ENCODE measurements at places on chromosomes 11 and 22.

GRCh38 chr11:114914231-114915005 lies 236.1 kb downstream of the NXPE2 start:
- DNase-seq = no peak

- DNase-seq = no peak
Measured at GRCh38 chr11:61777234-61778090, 14.9 kb downstream of the TMEM258 start.

DNA sequence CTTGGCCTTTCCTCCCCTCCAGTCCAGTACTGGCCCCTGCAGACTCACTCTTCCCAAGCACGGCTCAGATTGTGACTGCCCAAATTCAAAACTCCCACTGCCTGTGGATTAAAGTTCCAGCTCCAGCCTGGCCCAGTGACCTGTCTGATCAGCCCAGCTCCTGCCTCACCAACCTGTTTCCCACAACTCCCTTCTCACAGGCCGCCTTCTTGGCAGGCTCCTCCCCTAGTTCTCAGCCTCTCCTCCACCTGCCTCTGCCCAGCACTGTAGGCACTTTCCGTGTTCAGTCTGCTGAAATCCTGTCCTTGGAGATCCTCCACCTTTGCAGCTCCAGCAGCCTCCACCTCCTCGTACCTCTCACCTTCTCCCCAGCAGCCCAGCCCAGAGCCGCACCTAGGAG lies 68.6 kb downstream of the MICAL2 start:
- DNase-seq = no peak

DNA sequence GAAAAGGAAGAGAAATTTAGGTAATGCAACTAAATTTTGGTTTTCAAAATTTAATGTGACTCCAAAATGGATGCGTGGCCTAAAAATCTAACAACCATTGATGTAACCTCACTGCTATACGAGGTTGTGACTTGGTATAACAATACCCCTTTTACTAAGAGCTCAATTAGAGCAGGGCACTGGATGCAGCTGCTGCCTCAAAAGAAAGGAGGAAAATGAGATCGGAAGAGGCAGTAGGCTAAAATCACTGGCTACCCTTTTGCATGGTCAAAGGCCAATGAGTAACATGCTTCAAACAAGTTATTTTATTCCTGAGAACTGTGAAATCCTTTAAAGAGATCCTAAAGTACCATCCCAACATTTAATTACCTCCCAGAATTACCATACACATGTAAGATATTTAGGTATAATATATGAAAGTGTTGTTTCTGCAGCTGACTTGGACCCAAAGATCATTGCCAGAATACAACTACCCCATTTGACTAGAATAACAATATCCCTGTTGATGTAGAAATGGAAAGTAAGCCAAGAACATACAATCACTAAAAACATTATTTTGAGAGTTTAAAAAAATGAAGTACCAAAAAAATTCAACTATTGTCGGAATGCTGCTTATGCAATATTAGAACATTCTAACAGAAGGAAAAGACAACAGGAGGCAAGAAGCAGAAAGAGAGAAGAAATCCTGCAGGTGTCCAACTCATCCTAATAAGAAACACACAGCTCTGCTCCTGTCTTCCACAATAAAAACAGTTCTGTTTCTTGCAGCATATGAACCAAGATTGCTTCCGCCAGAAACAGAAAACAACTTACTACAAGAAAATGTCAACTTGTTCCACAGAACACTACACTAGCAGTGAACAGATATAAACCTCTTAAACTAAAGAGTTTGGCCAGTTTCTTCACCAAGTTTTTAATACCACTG lies 15.0 kb downstream of the SIK3 start:
- no peak for DNase-seq

- DNase-seq = no peak
Measured at GRCh38 chr11:57481915-57482781, 21.8 kb downstream of the RTN4RL2 start.

- DNase-seq = no peak
Measured at GRCh38 chr11:120549346-120549745, 37.8 kb downstream of the GRIK4 start.

DNA sequence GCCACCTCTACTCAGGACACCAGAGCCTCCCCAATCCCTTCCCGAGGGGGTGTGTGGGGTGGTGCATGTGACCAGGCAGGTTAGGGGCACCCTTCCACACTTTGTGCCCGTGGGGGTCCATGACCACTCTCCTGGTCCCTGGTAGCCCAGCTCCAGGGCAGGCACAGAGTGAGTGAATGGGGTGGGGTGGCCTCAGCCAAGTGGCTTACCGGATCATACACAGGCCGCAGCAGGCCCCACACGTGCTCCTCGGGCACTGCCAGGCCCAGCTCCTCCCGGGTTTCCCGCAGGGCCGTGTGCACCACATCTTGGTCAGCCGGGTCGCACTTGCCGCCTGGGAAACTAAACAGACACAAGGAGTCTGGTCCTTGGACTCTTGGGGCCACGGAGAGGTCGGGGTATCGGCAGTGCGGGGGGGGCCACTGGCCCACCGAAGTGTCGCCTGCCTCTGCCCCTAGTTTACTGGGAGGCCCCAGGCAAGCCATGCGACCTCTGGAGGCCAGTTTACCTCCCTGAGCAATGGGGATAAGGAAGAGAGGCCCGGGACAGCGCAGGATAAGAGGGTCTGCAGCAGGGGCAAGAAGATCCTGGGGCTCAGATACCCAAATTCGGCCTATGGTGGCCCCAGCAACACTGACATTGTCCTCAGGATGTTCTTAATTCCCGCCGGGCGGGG lies 889 bp downstream of the NUDT8 start:
- DNase-seq = no peak

DNA sequence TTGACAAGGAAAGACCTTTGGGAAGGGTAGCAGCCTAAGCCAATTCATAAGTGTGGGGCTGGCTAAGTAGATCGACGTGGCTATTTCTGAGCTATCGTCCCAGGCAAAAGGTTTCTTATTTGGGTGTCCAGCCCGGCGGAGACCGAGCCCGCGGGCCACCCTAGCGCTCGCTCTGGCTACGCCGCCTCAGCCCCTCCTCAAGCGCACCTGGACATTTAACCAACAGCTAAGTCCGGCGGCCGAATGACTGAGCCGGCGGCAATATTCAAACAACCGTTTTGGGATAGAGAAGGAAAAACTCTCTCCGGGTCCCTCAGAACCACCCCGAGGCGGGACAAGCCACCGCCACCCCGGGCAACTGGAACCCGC lies 457 bp downstream of the RNF141 start:
- peak; percentile 12 for DNase-seq

DNA sequence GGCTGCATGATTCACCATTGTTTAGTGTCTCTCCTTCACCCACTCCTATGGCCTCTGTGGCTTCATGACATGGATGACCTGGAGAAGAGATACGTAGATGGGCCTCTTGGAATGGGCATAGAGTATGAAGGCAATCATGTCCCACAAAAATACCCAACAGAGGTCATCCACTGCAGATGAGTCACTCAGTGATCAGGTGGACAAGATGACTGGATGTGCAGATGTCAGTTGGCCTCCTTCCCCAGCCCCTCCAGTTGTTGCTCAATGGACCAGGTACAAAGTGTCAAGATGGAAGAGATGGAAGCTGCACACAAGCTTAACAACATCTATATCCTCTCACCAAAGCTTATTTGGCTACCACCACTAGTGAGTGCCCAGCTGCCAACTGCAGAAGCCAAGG lies 41.0 kb upstream of the CLPB start:
- peak; percentile 48 for DNase-seq

- no peak for DNase-seq
Measured at GRCh38 chr11:73752903-73753302, 8.0 kb downstream of the RAB6A start.

GRCh38 chr11:2870460-2870859 lies 15.1 kb downstream of the CDKN1C start:
- no peak for DNase-seq

- DNase-seq = no peak
Measured at GRCh38 chr11:826836-827145, 928 bp upstream of the CRACR2B start.

GRCh38 chr11:9616042-9616675 lies 42.7 kb downstream of the WEE1 start:
- DNase-seq = peak; percentile 29

DNA sequence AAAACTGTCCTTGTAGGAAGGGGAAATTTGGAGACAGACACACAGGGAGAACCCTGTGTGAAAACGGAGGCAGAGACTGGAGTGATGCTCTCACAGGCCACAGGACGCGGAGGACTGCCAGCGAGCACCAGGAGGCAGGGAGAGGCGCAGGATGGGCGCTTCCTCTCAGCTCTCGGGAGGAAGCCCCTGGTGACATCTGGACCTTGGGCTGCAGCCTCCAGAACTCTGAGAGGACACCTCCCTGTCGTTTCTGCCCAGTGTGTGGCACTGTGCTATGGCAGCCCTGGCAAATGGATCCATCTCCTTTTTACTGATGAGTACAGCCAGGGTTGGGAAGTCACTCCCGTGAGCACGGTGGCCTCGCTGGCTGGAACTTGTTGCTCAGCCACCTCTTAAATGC lies 73.9 kb downstream of the LRRC32 start:
- no peak for DNase-seq

- DNase-seq = no peak
Measured at GRCh38 chr22:19547620-19548019, 23.4 kb upstream of the CLDN5 start.

GRCh38 chr22:28141614-28142013 lies 222.6 kb upstream of the PITPNB start:
- peak; percentile 83 for DNase-seq

GRCh38 chr22:30347255-30347892 lies 9.3 kb downstream of the SF3A1 start:
- no peak for DNase-seq

DNA sequence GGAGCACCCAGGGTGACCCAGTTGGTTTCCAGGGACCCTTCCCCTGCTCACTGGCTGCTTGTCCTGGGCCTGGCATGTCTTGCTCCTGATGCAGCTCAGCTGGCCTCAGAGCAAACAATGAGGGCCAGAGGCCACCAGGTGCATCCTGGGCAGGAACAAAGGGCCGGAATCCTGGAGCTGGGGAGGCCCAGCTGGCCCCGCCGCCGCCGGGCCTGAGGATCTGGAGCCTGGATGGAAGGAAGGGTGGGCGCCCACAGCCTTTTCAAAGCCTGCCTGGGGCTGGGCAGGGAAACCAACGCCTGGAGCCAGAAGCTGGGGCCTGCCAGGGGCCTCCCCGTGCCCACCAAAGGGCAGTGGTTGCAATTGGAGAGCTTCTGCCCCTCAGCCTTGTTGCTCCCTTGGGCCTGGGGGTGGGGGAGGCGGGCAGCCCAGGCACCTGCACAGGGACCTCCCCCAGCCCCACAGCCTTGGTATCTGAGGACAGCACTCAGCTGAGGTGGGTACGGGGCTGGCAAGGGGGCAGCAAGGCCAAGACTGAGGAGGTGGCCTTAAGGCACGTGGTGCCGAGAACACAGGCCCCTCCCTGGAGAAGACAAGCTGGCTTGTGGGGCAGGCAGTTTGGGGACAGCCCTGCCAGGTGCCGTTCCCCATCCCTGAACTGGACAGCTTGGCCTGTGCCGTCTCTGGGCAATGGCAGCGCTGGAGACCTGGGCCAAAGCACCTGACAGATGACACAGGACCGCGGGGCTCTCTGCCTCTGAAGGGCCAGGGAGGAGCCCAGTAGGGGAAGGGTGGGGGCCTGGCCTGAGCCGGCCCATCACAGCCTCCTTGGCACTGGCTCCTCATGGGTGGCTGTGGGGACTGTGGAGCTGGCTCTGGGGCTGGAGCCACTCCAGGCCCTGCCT lies 7.1 kb upstream of the ADORA2A start:
- no peak for DNase-seq

DNA sequence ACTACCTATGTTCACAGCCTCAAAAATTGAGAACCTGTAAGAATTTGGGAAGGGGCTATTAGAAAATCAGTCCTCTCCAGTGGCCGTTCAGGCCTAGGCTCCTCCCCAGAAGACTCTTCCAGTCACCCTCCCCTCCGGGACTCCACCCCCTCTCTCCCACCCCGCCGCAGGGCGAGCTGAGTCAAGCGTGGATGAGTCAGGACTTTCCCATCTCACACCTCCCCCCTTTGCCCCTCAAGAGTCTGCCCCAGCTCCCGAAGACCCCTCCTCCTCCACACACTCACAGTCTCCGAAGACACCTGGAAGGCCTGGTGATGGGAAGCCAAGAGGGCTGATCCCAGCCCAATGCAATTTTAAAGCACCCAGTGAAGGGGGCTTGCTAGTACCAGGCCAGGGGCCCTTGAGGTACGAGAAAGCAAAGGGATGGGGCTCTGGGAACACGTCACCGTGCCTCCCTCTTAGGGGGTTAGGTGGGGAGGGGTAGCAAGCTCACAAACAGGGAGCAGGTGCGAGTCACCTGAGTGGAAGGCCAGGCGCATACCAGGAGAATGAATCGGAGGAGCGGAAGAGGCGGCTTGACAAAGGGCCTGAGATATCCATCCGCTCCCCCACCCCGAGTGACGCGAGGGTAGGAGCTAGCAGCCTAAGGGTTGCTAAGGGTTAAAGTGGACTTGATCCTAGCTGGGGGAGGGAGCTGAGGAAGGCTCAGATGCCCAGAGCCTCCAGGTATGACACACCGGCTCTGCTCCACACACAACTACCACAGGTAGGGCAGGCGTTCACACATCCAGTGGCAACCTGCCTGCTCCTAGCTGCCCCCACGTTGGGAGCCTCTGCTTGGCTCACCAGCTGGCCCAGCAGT lies 13.6 kb downstream of the BCL9L start:
- peak; percentile 88 for DNase-seq

- DNase-seq = no peak
Measured at GRCh38 chr22:39291523-39291922, 27.9 kb downstream of the RPL3 start.

- DNase-seq = no peak
Measured at GRCh38 chr11:111179184-111179910, 66.2 kb upstream of the POU2AF2 start.

- DNase-seq = no peak
Measured at GRCh38 chr11:102927624-102927990, 27.9 kb downstream of the MMP13 start.

- DNase-seq = no peak
Measured at GRCh38 chr11:6655020-6655789, 404 bp downstream of the DCHS1 start.

GRCh38 chr11:117953024-117953671 lies 23.9 kb upstream of the TMPRSS13 start:
- no peak for DNase-seq

- DNase-seq = peak; percentile 11
Measured at GRCh38 chr11:42013656-42014201, 554.3 kb upstream of the LRRC4C start.

DNA sequence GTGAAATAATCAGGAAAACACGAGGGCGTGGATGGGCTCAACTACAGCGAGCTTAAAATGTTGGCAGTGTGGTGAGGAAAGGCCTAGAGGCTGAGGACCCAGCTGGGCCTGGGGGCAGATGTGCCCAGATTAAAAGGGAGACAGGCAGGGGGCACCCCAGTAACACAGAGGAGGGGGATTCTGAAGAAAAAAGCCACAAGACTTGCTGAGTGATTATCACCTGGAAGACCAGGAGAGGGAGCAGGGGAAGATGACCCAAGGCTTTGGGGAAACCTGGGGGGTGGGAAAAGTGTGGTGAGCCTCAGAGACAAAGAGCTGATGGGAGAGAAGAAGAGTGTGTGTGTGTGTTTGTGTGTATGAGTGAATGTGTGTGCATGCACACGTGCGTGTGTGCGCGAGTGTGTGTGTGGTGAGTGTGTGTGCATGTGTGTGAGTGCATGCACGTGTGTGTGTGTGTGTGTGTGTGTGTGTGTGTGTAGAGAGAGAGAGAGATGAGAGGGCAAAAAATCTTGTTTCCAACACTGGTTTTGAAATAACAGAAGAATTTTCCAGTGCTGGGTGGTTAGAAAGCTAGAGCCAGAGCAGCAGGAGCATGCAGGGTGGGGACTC lies 500.5 kb downstream of the BUD13 start:
- DNase-seq = no peak

GRCh38 chr22:20663137-20663828 lies 110.6 kb upstream of the SERPIND1 start:
- no peak for DNase-seq

GRCh38 chr22:20076627-20077172 lies 3.3 kb upstream of the DGCR8 start:
- no peak for DNase-seq
